Substantia nigra (tissue), 51 donors: ENCODE measurements at places on chromosomes 5 and 9.
A peak's percentile ranks its signal among the peaks of the same experiment; 100 is the strongest.

DNA sequence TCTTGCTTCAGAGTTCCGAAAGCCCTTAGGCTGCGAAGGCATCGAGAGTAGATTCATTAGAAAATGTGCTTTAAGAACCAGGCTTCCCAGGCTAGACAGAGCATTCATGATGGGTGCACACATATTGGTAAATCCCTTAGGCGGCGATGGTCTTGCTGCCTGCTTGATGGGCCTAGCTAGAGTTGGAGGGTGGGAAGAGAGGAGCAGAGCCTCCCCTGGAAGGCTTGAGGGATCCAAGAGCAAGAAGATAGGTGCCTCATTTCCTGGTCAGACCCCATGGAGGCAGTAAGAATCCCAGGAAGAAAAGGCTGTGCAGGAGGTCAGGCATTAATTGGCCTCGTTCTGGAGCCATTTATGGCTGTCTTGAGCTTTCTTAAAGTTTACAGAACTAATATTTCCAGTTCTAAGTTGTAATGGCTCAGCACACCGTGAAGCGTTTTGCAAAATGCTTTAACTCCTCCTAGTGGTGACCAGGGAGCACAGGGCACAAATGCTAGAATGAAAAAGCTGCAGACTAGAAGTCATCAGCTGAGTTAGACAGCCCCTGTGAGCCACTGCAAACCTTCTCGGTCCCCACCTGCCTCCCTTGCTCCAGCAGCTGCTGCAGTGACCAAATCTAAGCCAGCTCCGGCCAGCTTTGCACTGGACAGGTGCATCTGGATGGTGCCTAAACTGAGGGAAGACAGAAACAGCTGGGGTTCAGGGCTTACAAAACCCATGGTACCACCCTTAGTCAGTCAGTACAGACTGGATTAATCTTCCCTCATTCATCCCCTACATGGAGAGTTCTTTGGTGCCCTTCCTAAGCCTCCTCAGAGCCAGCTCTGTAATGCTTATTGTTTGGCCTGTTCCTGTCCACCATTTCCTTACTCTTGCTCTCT lies 14.7 kb downstream of the SLC45A2 start:
- no peak for DNase-seq

- DNase-seq: no peak
These were observed 1137.8 kb downstream of the CDH18 start for GRCh38 chr5:18850216-18850615.

DNA sequence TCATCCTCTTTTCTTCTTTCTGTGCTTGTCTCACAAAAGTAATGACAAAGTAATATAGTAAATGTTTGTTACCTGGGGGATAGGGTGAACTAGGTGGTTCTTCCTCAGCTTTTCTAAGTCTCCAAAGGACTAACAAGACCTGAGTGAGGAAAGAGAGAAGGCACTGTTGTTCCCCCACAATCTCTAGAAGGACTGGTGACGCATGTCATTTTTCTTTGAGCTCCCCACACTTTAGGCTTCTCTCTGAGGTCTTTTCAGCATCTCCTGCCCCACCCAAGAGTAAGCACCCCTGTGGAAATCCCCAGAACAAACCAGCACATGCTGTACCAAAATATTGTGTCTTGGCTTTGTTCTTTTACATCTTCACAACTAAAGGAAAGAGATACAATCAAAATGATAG lies 2.4 kb upstream of the IL7R start:
- DNase-seq: no peak

DNA sequence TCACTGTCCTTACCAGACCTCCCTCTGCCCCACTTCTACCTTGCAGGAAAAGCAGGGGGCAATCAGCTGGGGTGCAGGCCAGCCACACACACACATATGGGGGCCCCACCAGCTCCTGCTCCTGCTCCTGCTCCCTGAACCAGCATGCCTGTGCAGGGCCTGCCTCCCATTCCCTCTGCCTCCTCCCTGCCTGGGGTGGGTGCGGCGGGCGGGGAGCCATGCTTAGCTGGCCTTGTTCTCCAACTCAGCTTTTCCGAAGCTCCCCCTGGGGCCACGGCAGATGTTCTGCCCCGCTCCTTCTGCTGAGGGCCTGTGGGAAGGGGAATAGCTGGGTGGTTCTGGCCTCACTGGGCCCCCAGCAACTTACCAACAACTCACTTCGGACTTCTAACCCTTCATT lies 89.8 kb downstream of the ZNF354C start:
- DNase-seq: no peak

DNA sequence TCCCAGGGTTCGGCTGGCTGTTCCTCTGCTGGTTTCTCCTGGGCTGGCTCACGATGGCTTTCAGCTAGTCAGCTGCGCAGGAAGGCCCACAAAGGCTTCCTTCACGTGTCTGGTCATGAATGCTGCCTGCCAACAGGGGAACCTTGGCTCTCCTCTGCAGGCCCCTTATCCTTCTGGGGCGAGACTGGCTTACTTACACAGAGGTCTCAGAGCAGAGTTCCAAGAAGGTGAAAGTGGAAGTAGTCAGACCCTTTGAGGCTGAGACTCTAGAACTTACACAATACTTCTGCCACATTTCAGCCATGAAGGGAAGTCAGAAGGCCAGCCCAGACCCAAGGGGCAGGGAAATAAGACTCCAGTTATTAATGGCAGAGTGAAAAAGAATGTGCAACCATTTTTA lies 99.5 kb downstream of the LHFPL2 start:
- peak; percentile 26 for DNase-seq

DNA sequence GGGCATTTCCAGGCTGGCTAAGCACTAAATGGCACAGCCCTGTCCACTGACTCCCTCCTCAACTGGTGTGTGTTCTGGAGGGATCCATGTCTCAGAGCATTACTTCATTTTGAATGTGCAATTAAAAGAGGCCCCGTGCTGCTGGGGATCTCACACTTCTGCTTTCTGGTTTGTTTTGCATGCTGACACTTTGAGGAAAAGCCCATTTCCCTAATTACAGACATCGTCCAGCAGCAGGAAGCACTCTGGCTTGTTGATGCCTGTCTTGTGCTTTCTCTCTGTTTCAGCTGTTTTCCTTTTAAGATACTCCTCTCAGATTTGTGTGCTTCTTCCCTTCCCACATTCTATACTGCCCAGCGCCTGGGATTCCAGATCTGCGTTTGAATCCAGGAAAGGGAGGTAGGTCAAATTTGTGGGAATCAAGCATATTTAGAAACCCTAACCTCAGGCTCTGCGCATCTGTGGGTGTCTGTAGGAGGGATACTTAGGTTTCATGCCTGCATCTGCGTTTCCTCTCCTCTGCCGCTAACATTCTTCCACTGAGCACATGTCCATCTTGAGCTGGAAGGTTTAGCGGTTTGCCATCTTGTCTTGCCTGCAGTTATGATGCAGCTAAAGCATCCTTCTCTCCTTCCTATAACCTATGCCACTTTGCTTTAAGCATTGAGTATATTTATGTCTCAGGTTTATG lies 25.7 kb downstream of the SYK start:
- DNase-seq: no peak
